Hematopoietic multipotent progenitor cell treated with erythropoietin and hydrocortisone succinate and interleukin-3 and kit ligand, for 17 days (in vitro differentiated cells): ENCODE measurements at places on chromosomes 11 and 22.
A peak's percentile ranks its signal among the peaks of the same experiment; 100 is the strongest.

- DNase-seq = no peak
These were observed 4.0 kb upstream of the SCN4B start for GRCh38 chr11:118156531-118157185.

DNA sequence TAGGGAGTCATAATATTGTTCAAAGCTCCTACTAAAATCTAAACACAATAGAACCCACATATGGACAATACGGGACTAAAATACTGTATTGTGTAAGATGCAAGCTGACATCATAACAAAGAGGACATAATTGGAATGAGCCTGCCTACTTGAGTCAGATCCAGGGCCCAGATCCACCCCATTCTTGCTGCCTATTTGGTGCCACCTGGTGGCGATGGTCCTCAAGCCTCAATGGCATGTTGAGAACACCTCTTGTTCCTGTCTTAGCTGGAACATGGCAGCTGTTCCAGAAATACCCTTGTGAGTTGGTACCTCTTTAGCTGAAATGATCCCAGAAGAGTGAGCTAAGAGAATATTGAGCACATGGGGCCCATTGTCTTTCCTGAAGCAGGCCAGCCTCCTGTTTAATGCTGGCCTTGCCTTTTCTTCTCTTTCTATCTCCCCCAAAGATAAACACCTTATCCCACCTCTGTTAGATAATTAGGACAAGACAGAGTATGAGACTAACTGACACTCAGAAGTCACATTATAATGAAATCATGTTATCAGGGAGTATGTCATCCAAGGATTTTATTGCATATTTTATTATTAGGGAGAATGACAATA is 680.9 kb upstream of the ANO5 start:
- DNase-seq = peak; percentile 20

DNA sequence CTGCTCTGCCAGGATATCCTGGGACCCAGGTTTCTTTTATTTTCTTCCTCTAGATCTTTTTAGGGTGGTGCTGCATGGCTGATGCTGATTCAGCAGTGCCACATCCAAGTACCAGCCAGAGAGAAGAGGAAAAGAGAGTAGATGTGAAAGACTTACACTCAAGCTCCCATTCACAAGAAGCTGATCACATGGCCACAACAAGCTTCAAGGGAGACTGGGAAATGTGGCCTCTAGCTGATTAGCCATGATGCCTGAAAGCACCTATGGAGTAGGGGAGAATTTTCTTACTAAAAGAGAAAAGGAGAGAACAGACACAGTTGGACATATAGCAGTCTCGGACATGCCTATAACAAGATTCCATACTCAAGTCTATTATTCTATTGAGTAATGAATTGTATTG is 34.4 kb upstream of the FJX1 start:
- no peak for DNase-seq

DNA sequence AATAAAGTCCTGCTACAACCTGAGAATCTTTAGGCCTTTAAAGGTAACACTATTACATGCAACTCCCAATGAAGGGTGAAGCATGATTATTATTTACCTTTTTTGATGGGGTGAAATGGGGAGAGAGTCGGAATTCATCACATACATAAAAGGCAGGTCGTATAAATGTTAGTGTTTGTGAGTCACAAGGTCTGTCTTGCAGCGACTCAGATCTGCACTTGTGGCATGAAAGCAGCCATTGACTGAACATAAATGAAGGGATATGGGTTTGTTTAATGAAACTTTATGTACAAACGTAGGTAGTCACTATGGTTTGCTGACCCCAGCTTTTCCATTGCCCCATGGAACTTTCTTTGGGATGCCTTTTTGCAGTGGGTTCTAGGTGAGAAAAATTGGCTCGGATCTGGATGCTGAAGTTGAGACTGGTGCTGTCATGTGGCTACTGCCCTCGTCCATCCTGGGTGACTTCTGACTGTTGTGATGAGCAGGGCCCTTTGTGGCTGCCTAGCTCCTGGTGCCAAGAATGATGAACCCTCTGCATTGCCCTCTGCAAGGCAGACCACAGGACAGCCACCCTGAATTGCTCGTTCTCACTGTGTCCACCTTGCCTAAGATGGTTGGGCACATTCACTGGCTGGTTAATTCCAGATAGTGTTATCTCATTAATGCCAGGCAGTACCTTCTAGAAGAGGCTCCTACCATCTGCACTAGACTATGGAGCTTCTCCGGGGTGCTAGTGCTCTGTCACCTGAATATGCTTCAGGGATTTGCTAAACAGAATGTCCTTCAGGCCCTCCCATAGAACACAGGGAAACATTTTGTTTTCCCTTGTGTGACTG is 11.3 kb downstream of the GGTLC2 start:
- DNase-seq = no peak

- DNase-seq = no peak
These were observed 118.6 kb downstream of the ARHGAP42 start for GRCh38 chr11:100805506-100806199.

GRCh38 chr11:116117331-116118137 is 613.3 kb upstream of the CADM1 start:
- DNase-seq = no peak

- no peak for DNase-seq
These were observed 534.3 kb downstream of the NTM start for GRCh38 chr11:131904756-131905155.

DNA sequence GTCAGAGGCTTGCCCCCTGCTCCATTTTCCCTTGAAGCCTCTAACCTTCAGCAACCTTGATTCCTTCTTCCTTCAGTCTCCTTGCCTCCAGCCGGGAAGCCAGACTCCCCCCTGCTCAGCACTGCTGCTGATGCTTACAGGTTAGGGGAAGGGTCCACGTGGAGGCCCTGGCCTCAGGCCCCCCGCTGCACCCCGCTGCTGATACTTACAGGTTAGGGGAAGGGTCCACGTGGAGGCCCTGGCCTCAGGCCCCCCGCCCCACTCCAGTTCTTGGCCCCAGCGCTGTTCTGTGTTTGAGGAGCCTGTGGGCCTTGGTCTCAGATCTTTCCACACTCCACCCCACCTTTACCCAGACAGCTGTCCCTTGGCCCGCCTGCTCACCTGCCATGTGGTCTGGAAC is 25.6 kb upstream of the PKNOX2 start:
- no peak for DNase-seq

DNA sequence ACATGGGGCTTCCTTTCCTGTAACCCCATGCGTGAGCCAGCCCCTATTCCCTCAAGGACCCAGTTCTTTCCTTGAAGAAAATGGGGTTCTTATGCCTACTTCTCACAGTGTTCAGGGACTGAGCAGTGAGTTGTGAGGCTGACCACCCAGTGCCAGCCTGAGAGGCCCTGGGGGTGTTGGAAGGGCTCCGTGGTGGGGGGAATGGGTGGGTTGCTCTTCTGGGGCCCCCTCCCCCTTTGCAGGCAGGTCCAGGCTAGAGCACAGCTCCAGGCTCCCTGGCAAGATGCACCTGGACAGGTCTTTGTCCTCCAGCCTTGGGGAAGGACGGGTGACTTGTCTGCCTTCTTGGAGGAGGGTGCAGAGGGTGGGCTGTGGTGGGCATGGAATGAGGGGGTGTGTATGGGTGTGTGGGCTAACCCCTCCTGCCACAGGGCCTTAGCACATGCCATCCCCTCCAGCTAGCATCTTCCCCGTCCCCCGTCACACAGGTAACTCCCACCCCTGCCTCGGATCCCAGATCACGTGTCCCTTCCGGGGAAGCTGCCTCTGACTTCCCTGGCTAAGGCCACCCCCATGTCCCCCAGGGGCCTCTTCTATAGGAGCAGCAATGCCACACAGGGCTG is 64.6 kb downstream of the MYEOV start:
- no peak for DNase-seq

DNA sequence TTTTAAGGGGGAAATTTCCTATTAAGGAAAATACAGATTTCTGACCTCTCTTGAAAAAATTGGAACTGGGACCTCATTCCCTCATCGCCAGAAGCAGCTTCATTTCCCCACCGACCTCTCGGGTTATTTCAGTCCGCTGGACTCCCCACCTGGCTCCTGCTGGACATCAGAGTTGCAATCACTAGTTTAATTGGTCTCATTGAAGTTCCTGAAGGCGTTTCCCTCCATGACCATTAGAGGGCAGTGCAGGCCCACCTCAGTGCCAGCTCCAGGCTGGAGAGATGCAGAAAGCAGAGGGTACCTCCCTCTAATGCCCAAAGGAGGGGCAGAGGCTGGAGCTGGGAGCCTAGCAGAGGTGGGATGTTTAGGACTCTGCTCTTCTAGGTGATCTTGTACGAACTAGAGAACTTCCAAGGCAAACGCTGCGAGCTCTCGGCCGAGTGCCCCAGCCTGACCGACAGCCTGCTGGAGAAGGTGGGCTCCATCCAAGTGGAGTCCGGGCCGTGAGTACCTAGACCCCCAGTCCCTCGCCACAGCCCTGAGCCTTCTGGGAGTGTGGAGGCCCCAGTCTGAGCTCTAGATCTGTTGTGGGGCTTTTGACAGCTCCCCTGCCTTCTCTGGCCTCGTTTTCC is 2.7 kb downstream of the CRYBB3 start:
- DNase-seq = peak; percentile 41

DNA sequence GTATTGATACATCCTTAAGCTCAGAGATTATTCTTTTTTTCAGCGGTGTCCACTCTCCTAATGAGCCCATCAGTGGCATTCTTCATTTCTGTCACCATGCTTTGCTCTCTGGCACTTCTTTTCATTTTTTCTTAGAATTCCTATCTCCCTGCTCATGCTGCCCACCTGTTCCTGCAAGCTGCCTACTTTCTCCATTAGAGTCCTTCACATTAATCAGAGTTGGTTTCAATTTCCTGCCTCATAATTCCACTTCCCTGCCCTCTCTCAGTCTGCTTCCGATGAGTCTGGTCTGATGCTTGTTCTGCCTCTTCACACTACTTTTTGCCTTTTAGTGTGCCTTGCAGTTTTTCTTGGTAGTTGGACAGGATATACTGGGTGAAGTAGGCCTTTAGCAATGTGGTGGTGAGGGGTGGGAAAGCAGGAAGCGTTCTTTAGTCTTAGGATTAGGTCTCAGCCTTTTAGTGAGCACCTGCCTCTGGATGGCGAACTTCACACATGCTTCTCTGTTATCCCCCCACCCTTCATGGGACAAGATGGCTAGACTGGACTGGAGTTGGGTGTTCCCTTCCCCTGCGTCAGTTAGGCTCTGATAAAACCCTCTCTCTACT is 53.6 kb downstream of the CECR2 start:
- no peak for DNase-seq

DNA sequence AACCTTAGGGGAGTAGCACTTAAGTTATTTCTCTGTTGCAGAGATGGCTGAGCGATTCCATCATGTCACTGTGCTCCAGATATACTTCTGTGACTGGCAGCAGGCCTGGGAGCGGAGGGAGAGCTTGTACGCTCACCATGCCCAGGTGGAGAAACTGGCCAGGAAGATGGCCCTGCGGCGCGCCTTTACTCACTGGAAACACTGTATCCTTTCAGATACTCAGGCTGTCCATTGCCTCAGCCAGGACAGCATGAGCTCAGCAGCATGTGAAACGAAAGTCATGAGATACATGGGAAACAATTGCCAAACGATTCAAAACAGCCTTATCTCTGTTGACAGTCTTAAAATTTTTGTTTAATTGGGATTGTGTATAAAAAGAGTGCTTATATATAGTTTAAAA is 78.9 kb downstream of the SFI1 start:
- DNase-seq = no peak
